ENCODE measurements at places on chromosomes 3 and 15. TPM values are rescaled to one million over a fixed set of nuclear protein-coding genes. Genes with fewer than 3 reads are reported as not detected.

The PDE12 gene
- 11.6 TPM for total RNA-seq

The LSAMP gene
- total RNA-seq: not detected

The NEDD4 gene
- total RNA-seq: 32.7 TPM

The PLCL2 gene
- 13.7 TPM for total RNA-seq

The FMN1 gene
- 0.11 TPM for total RNA-seq

The MESD gene
- 13.3 TPM for total RNA-seq

Data from dermis lymphatic vessel endothelial cell (primary cell).